ENCODE measurements at places on chromosomes 1 and 21.

- no peak for DNase-seq
These were observed 284.6 kb downstream of the PTBP2 start for GRCh38 chr1:97006044-97006661.

GRCh38 chr21:22842875-22843274, 1844.7 kb downstream of the NCAM2 start:
- no peak for DNase-seq

DNA sequence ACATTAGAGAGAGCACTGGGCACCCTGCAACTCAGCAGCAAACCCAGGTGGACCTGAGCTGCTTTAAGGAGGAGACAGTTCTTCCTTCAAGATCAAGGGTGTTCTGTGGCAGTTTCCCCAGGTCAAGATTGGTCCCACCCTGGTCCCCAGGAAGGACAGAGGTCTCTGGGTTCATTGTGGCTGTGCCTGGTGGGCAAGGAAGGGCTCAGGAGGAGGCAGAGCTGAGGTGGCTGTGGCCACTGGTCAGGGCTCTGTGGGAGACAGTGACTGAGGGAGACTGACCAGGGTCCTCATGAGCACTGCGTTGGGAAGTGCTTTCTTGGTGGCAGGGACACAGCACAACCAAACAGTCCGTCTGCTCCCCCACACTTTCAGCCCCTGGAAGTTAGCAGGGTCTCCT, 141.3 kb downstream of the FCRL5 start:
- no peak for DNase-seq

GRCh38 chr1:71463144-71463543, 382.3 kb upstream of the ZRANB2 start:
- no peak for DNase-seq

- no peak for DNase-seq
These were observed 71.2 kb downstream of the VWA5B1 start for GRCh38 chr1:20361805-20362381.

DNA sequence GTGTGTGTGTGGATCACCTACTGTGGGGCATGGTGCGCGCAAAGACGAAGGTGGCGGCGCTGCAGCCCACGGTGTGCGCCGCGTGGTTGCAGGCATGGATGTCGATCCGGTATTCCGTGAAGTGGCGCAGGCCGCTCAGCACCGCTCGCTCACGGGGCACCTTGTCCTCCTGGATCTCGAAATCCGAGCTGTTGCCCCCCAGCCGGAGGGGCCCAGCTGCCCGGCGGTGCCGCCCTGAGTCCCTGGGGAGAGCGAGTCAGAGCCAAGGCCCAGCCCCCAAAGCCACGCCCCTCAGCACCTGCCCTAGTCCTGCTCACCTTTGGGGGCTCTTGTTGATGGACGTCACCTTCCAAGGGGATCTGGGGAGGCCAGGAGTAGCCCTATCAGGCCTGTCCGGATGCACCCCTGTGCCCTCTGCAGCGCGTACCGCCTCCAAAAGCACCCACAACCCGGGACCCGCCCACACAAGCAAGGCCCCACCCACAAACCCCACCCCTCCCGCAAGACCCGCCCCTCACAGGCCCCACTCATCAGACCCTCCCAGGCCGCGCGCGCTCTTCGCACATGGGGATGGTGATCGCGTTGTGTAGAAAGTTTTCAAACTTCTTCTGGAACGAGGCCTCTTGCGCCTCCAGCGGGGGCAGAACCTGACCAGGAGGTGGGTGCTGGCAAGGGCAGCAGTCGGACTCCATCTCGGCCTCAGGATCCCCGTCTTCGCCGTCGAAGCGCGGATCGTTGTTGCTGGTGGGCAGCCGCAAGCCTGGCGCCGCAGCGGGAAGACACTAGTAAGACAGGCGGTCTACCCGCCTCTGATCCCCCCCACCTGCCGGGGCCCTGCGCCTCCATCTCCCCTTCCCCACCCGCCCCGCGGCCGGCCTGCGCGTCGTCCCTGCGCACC, 13.6 kb downstream of the INSRR start:
- no peak for DNase-seq

GRCh38 chr1:179924268-179924667, 30.3 kb upstream of the CEP350 start:
- no peak for DNase-seq

DNA sequence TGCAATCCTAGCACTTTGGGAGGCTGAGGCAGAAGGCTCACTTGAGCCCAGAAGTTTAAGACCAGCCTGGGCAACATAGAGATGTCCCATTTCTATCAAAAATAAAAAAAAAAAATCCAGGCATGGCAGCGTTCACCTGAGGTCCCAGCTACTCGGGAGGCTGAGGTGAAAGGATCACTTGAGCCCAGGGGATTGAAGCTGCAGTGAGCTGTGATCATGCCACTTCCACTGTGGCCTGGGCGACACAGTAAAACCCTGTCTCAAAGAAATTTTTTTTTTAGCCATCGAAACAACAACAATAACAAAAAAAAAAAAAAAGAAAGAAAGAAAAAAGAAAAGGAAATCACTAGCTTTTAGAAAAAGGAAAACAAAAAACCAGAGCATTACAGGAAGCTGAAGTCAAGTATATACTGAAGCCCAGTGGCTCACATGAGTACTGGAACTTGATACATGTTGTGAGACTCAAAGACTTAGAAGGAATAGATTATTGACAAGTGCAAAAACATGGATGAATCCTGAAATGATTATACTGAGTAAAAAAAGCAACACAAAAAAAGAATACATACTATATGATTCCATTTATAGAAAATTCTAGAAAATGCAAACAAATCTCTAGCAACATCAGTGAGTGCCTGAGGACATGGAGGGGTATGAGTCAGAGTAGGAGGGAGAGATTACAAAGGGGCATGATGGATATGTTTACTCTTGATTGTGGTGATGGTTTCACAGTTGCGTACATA, 6.1 kb upstream of the RABGAP1L start:
- DNase-seq = no peak

DNA sequence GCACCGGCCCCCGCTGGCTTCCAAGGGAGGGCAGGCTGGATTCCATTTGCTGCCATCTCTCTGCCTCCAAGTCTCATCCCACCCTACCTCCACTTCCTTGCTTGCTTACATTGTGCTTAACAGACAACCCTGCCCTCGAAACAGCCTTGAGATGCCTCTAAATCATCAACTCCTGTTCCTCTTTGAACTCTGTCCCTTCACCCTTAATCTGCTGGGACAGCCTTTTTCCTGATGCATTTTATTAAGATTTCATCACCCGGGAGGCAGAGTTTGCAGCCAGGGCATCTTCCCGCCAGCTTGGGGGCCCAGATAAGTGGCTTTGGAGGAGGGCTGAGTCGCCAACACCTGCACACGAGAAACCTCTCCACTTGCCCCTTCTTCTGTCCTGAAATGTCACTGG, 192.5 kb downstream of the KAZN start:
- DNase-seq = no peak

DNA sequence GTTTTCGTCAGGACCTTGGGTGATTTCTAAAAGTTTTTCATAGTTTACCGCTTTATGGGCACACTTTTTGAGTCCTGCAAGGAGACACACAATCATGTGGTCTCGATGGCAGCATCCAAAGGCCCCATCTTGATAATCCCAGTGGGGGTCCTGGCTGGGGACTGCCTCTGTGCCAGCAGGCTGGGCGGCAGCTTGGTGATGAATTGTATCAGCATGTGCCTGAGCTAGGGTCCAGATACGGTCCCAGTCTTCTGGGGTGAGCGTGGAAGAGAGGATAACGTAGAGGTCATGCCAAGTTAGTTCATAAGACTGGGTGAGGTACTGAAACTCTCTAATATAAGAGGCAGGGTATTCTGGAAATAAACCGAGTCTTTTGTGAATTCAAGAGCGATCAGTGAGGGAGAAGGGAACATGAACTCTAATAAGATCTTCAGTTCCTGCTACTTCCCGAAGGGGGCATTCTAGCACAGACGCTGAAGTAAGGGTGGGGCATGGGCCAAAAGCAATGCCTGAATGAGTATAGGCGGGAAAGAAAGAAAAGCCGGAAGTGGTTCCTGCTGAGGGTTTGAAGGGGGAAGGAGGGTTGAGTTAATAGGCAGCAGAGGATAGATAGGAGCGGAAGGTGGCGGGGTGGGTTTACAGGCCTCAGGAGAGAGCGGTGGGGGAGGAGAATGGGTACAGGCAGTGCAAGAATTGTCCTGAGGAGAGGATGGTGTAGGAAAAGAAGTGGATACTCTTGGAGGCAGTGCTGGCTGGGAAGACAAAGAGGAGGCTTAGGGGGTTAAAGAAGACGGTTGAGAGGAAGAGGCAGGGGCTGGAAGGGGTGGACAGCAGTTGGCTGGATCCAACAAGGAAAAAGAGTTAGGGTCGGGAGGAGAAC, 1.6 kb downstream of the ERVH48-1 start:
- DNase-seq = peak; percentile 27

Data from stimulated activated CD8-positive, alpha-beta memory T cell treated with anti-CD3 and anti-CD28 coated beads, Interleukin-4, amount 100 ng/mL, for 4 hours (primary cell).